Stimulated activated CD8-positive, alpha-beta memory T cell treated with anti-CD3 and anti-CD28 coated beads, Interleukin-4, amount 100 ng/mL, for 4 hours (primary cell): ENCODE measurements at places on chromosomes 1 and 21.
A peak's percentile ranks its signal among the peaks of the same experiment; 100 is the strongest.

- no peak for DNase-seq
Measured at GRCh38 chr1:231206856-231207255, 34.2 kb upstream of the GNPAT start.

GRCh38 chr1:212727386-212728181, 27.9 kb upstream of the BATF3 start:
- DNase-seq: no peak

DNA sequence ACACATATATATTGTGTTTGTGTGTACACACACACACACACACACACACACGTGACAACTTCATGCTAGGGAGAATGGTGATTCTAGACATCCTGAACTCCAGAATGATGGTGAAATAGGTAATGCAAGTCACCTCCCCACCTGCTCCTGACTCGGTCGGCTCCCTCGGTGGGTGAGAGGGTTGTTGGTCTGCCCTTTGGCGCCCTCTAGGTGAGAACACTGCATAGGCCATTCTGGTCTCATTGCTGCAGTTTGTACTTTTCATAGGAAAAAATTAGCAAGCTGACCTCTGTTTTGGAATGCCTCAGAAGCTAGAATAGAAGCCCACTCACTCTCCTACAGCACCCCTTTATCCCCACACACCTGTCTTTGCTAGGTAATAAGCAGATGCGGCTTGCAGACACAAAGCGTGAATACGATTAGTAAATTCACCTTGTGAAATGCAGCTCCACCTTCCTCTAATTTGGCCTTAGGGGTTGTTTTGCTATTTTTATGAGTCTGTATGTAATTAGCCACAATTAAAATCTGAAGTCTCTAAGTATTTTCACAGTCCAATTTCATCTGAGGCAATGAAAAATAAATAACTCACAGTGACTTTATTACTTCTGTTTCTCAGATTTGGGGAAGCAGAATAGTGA, 130.0 kb upstream of the KCNJ15 start:
- peak; percentile 3 for DNase-seq

DNA sequence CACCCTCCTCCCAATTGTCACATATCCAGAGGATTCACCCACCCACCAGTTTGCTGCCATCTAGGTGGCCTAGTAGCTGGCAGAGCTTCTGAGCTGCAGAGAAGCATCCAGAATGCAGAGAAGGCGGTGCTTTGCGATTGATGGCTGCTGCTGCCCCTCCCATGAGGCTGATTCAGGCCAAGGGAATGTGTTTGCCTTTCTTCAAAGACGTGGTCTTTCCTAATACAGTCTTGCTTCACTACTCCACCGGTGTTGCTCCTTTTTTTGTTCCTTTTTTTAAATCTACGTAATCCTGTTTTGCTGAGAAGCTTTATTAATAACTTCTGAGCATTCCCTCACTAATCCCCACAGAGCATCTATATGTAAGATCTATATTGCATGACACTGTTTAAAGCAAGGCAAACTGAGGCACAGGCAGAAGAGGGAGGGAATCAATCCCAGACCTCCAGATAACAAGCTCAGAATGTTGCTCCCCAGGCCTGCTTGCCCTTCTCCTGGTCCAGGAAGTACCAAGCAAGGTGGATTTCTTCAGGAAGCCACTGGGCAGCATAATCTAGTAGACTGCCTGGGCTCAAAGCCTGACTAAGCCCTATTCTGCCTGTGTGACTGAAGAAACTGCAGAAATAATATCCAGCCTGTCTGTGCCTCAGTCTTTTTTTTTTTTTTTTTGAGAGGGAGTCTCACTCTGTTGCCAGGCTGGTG, 275.5 kb upstream of the FMN2 start:
- DNase-seq: no peak

DNA sequence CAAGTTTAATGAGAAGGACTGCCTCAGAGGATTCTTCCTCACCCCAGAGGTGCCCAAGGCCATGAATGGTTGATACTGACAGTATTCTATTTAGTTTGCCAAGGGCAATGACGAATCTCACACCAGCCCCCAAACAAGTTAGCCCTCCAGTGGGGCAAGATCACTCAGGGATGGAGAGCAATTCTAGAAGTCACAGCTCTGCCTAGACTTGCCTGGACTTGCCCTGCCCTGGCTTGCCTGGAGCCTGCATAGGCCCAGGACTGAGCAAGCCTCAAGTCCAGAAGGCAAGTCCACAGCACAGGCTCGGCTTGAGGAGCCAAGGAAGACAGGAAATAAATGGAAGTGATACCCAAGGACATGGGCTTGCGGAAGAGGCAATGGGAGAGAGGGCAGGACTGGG, 39.5 kb upstream of the RGS16 start:
- no peak for DNase-seq

DNA sequence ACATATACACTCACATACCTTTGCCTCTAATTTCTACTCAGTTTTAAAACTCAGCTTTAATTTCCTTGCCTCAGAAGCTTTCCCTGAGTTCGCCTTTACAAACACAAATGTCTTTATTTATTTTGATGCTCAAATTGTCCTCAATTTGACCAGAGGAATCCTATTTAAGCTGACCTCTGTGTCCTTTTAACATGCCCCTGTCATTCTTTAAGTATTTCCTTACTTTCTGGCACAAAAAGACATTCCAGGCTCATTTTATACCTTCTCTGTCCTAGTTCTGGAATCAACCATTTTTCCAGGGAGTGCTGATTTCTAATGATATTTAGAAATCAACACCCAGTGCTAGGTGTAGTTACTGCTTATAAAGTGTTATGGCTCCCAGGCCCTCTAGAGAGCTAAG, 82.5 kb downstream of the OSBPL9 start:
- no peak for DNase-seq

DNA sequence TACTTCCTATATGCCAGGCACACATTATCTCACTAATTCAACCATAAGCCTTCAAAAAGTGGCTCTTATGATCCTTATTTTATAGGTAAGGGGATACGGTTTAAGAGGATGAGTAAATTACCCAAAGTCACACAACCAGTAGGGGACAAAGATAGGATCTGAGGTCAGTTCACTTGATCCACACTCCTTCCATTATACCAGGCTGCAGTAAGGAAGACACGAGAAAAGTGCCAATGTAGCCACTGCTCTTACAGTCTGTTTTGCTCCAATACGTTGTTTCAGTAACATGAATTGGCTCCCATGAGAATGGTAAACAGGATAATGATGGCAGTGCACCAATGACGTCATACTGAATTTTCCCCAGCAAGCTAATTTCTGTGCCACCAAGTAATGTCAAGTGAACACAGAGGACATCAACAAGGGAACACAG, 15.4 kb upstream of the GUCA2A start:
- DNase-seq: no peak

DNA sequence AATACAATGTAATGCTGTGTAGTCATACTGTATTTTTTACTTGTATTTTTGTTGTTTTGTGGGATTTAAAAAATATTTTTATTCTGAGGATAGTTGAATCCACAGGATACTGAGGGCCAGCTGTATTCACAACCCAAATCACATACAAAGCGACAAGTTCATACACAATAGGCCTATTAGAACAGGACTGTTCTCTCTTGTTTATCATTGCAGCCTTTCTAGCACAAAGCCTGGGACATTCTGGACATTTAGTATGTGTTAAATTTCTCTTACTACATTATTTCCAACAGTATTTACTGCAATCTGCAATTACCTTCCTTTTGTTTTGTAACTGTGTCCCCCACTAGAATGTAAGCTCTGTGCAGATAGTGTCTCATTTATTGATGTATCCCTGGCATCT, 65.4 kb downstream of the SLC35A3 start:
- no peak for DNase-seq

- DNase-seq: no peak
Measured at GRCh38 chr1:95686217-95686616, 452.2 kb downstream of the RWDD3 start.

GRCh38 chr21:43944078-43944633, 68.0 kb upstream of the TRAPPC10 start:
- DNase-seq: no peak

DNA sequence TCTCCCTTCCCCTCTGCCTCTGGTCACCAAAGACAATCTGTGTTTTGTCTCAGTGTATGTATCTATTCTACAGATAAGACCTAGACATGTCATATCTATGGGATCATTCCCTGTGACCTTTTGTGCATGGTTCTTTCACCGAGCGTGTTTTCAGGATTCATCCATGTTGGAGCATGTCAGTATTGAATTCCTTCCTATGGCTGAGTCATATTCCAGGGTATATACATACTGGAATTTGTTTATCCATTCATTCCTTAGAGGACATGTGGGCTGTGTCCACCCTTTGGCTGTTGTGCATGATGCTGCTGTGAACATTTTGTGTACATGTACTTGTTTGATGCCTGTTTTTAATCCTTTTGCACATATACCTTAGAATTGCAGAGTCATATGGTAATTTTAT, 69.9 kb downstream of the NFASC start:
- DNase-seq: no peak

DNA sequence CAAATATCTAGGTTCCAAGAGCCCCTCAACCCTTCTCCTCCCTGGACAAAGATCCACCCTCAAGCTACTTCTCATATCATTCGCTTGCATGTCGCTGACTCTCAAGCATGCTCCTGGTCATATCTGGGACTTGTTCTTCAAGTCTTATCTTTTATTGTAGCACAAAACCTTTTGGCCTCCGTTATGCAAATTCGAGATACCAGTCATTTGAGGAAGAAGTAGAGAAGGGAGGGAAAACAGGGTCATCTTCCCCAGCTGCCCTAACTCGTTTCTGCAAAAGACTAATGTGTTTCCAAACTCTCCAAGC, 63.8 kb upstream of the ETS2 start:
- DNase-seq: no peak

DNA sequence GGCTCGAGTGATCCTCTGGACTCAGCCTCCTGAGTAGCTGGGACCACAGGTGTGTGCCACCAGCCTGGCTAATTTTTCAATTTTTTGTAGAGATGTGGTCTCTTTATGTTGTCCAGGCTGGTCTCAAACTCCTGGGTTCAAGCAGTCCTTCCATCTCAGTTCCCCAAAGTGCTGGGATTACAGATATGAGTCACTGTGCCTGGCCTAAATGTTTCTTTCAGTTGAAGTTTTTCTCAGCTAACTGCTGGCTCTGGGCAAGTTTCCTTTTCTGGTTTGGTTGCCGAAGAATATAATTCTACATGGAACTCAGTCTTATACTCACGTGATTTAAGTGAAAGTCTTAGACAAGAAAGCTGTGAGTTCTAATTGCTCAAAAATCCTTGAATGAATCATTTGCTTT, 57.0 kb downstream of the SASS6 start:
- no peak for DNase-seq
